ENCODE measurements at places on chromosomes 1 and 21.

DNA sequence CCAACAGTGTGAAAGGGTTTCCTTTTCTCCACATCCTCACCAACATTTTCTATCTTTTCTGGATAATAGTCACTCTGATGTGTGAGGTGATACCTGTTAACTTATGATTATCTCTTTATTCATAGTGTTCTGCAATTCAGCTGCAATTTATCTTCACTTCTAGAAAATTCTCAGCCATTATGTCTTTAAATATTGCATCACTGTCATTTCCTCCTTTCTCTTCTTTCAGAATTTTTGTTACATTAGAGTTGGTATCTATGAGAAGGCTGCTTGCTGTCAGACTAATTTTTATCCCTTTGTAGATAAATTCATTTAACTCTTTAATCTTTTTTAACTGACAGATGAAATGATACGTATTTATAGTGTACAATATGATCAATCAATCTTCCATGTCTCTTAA, 30.5 kb upstream of the ATF3 start:
- DNase-seq, result no peak

DNA sequence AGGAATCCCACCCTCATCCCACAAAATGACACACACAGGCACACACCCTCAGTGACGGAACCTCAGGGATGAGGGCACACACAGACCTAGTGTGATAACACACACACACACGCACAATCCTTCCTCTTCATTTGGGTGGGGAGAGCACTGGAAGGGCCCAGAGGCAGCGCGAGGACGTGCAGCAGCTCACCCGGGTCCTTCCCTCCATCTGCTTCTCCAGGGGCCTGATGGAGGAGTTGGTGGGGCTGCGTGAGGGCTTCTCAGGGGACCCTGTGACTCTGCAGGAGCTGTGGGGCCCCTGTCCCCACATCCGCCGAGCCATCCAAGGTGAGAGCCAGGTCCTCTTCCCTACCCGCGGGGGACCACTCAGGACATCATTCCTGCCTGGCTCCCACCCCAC, 557 bp downstream of the CLCNKA start:
- no peak for DNase-seq

- DNase-seq, result no peak
Measured at GRCh38 chr1:227894831-227895451, 52.8 kb downstream of the WNT9A start.

- no peak for DNase-seq
Measured at GRCh38 chr1:159700312-159700711, 14.1 kb downstream of the CRP start.

GRCh38 chr21:39538453-39539042, 74.2 kb upstream of the B3GALT5 start:
- DNase-seq, result no peak

DNA sequence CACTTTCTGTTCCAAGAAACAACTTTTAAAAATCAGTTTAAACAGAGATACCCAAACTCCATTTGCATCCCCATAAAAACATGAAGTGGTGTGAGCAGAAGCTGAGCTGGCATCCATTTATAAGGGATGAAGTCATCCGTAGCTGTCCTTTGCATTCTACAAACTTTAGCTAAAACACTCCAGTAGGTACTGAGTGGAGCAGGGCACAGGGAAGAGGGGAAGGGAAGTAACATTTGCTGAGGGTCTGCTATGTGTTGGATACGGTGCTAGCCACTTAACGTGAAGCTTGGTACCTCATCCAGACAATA, 32.9 kb downstream of the VWA5B1 start:
- no peak for DNase-seq

GRCh38 chr21:43354026-43354420, 72.9 kb downstream of the SIK1 start:
- DNase-seq, result no peak

DNA sequence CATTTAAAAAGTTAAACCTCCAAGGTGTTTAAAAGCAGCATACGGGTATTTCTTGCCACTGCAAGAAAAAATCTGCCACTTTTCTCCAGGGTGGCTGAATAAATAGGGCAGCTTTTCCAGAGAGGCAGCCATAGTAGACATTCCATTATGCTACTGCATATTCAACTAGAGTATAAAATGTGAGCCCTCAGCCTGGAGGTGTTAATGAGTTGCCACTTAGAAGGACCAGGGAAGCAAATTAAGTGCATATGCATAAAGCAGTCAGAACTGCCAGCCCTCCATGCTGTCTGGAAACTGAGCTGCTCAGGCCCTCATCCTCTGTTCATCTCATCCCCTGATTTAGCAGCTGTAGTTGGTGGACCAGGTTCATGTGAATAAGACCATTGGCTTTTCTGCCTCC, 99.4 kb downstream of the DIRAS3 start:
- DNase-seq, result no peak

All from stimulated activated CD8-positive, alpha-beta memory T cell treated with anti-CD3 and anti-CD28 coated beads, Interleukin-7, amount 100 ng/mL, for 4 hours (primary cell).